Type B pancreatic cell (in vitro differentiated cells): ENCODE measurements at places on chromosomes 11 and 22.

DNA sequence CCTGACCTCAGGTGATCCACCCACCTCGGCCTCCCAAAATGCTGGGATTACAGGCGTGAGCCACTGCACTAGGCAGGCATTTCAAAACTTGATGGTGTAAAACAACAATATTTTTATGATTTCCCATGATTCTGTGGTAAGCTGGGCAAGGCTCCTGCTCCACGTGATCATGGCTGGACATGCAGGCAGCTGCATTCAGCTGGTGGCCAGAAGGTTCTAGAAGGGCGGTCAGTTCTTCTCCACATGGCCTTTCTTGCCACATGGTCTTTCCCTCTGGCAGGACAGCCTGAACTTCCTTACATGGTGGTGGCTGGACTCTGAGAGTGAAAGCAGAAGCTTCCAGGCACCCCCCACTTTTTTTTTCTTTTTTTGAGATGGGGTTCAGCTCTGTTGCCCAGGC is 9.9 kb upstream of the RASD2 start:
- no peak for DNase-seq

- DNase-seq: no peak
These were observed 761.2 kb downstream of the NELL1 start for GRCh38 chr11:21430537-21430936.

GRCh38 chr11:131737357-131737756 is 366.9 kb downstream of the NTM start:
- no peak for DNase-seq

GRCh38 chr11:44229098-44229497 is 80.8 kb downstream of the ALX4 start:
- no peak for DNase-seq

GRCh38 chr11:27213232-27213660 is 149.8 kb downstream of the CCDC34 start:
- DNase-seq: no peak

- no peak for DNase-seq
These were observed 8.6 kb downstream of the PHLDB1 start for GRCh38 chr11:118615976-118616371.

DNA sequence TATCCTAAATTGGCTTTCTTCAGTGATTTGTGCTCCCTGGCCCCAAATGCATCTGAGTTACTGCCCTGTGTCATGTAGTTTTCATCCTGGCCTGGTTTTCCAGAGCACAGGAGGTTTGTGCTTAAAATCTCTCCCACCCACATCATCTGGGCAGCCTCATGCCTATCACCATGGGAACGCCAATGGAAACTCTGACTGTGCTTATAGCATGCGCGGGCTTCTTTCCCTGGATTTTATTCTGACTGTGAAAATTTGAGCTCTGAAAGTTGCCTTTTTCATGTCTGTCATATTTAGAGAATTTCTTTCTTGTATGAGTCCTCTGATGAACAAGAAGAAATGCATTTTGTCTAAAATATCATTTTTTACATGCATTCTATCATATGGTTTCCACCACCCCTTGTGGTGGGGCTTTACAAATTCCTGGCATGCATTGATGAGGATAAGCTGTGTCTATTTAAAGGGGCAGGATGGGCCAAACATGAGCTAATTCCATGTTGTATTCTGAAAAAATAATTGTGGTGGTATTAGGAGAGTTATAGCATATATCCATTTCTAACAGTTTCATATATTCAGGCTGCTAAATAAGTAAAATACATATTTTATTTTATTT is 55.1 kb downstream of the IRAG1 start:
- DNase-seq: no peak

- no peak for DNase-seq
These were observed 40.4 kb upstream of the PPP6R3 start for GRCh38 chr11:68420171-68420570.

DNA sequence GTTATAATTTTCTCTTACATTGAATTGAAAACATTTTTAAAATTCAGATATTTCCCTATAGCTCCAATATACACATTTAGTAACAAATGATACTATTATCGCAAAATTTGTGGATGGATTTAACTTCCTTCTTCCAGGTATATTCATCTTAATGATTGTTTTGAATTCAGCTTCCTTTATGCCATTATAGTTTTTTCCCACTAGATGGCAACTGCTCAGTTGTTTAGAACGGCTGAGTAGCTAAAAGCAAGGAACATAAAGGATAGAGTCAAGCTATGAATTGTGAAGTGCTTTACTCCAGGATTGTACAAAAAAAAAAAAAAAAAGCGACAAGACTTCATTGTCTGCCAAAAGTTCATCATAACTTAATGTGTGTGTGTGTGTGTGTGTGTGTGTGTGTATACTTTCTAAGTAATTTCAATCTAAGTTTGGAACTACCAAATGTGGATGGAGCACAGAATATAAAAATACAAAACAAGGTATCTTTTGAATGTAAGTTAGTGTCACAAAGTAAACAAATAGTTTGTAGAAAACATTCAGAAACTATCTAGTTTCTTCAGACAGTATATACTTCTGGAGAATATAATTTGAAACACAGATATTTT is 846.4 kb downstream of the DLG2 start:
- no peak for DNase-seq

DNA sequence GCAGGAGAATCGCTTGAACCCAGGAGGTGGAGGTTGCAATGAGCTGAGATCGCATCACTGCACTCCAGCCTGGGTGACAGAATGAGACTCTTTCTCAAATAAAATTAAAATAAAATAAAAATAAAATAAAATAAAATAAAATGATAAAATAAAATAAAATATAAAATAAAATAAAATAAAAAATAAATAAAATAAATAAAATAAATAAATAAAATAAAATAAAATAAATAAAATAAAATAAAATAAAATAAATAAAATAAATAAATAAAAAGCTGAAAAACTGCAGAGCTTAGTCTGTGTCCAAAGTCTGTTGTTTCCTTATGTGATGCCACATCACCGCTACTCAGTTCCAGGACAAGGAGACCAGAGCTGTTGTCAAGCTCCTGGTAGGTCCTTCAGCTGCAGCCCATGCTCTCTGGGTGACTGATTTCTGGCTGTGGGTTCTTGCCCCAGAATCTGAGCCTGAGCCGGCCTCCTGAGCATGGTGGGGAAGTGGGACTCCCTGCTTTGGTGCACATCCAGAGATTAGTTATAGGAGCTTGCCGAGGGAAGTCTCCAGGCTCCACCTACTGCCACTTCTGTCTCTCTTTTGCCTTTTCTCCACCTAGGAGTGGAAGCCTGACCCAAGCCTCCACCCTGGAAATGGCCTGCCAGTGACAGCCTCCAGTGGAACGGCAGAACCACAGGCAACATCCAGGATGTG is 31.3 kb upstream of the ADA2 start:
- DNase-seq: no peak

GRCh38 chr11:63832336-63832735 is 6.6 kb upstream of the MARK2 start:
- DNase-seq: no peak

- DNase-seq: no peak
These were observed at the start of gene ACCSL for GRCh38 chr11:44047931-44048431. ACCSL (plus strand) TSS chr11:44047981; CDS start chr11:44048037, 56 bp downstream.

GRCh38 chr22:44956840-44957767 is 52.7 kb downstream of the PHF21B start:
- no peak for DNase-seq

- no peak for DNase-seq
These were observed 55.3 kb upstream of the BMAL1 start for GRCh38 chr11:13222285-13222684.

DNA sequence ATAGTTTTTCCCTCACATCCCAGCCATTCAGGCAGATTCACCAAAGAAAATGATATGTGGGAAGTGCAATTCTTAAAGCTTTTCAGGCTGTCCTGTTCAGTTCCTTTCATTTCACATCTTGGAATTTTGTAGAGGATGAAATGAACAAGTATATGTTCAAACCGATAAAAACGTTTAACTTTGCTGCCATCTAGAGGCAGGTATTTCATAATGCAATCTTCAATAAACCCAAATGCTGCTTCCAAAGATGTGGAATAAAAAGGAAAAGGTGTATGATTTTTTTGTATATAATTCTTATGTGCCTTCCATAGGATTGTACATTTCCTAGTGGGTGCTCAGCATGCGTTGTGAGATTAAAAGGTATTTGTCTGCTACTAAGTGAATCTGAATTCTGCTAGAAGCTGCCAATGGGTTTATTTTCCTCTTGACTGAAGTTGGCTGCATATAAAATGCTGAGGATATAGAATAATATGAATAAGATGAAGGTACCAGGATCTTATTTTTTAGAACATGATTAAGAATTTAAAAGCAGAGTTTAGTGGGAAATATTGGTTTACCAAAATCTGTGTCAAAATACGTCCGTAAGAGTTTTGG is 199.3 kb downstream of the PGR start:
- DNase-seq: no peak

DNA sequence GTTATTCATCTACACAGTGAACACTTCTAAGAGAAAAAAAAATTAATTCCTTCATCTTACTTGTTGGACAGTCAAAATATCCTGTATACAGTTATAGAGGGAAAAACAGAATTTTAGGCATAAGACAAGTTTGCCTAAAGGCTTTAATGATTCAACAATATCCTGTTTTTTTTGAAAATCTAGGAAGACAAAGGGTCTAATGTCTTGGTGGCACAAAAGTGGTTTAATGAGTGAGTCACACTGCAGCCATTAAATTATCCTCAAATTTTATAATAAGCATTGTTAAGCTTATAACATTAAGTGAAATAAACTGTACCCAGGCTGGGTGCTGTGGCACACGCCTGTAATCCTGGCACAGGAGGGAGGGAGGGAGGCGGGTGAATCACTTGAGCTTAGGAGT is 72.9 kb downstream of the GAB2 start:
- DNase-seq: no peak

- no peak for DNase-seq
These were observed 11.4 kb downstream of the BRSK2 start for GRCh38 chr11:1401171-1401445.

- DNase-seq: peak; percentile 54
These were observed 265.4 kb upstream of the B3GAT1 start for GRCh38 chr11:134677397-134677822.

DNA sequence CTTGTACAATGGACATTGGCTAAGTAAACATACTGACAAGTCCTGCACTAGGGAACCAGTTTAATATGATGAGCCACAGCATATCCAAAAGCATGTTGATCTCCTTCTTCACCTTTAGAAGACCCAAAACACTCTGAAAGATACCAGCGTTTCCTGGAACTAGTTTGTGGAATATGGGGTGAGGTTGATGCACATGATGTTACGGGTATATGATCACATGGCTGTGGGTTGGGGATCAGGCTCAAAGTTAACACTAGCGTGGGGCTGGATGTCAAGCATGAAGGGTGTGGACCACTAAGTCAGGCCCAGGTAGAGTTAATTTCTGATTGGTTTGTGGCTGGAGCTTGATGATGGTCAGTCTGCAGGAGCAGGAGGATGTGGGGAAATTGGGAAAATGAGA is 9.0 kb downstream of the IGLL5 start:
- DNase-seq: no peak

GRCh38 chr11:116535994-116536393 is 236.8 kb downstream of the BUD13 start:
- no peak for DNase-seq

DNA sequence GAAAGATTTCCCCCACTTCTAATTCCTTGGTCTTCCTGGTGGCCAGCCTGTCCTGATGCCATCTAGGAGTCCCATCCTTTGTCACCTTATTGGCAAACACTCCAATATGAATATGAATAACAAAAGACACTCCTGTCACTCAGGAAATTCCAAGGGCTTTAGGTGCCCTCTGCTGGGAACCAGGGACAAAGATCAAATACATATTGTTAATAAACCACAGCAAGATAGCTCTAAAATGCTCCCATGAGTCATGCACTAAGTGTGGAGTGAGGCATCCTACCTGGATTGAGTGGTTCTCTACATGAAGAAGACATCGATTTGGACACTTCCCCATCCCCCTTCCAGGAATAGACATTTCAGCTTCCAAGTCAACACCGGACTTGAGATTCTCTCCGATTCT is 823.6 kb downstream of the TBC1D22A start:
- no peak for DNase-seq

GRCh38 chr11:14340721-14341120 is 18.3 kb downstream of the RRAS2 start:
- DNase-seq: no peak

- DNase-seq: no peak
These were observed 909.0 kb downstream of the BRD1 start for GRCh38 chr22:48918585-48919186.

DNA sequence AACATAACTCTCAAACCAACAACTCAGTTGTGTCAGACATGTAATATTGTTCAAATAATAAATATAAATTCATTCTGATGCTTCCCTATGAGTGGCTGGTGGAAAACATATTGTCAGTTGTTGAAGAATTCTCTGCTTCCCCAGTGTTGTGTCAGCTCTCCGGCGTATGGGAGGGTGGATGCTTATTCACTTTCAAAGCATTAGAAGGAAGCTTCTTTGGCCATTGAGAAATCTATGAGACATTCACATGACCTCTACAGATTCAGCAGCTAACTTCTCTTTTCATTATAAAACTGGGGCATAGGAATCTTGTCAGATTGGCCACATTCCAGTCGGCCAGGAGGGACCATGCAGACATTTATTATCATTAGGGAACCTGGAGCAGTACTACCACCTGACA is 2.9 kb downstream of the OR51V1 start:
- DNase-seq: no peak

- peak; percentile 88 for DNase-seq
These were observed 36.8 kb upstream of the WNT7B start for GRCh38 chr22:46013460-46014416.

DNA sequence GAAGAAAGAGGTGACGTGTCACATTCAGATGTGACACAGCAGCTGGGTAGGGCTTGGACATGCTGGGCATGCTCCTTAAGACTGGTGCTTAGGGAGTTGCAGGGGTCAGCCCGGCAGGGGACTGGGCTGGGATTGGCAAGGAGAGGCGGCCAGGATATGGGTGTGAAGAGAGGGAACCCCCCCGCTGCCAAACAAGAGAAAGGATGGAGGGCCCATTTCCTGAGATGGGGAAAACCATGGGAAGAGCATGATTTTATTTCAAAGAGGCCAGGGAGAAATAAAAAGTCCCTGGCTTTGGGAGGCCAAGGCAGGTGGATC is 5.3 kb downstream of the ATF4 start:
- DNase-seq: no peak

DNA sequence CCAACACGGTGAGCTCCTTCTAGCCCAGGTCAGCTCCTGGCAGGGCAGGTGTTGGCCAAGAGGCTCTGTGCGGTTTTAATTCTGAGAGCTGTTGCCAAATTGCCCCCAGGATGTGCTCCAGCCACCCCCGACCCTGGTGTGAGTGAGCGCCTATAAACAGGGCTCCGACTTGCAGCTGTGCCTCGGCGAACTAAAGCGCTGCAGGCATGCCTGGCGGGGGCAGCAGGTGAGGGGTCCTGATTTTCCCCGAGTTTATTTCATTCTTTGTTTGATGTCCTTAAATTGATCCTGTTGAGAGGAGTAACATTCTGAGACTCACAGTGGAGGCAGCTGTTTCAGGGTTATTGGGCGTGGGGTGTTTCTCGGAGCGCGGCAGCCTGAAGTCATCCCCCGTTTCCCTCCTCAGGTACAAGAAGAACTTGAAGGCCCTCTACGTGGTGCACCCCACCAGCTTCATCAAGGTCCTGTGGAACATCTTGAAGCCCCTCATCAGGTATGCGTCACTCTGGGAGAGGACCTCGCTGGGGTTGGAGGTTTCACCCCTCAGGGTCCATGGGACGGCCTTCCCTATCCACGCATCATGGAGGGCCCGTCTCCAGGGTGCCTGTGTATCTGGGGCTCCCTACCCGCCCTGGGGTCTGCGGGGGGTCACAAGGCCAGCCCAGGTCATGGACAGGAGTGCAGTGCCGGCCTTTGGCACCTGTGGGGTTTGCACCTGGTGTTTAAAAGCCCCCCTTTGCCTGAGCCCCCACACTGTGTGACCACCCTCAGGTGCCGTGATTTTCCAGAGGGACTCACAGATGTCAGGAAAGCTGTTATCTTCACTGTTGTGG is 62.1 kb downstream of the ARHGAP8 start:
- no peak for DNase-seq
